Type B pancreatic cell (in vitro differentiated cells): ENCODE measurements at places on chromosomes 6 and 20. TPM values are rescaled to one million over a fixed set of nuclear protein-coding genes. Genes with fewer than 3 reads are reported as not detected.

DNA sequence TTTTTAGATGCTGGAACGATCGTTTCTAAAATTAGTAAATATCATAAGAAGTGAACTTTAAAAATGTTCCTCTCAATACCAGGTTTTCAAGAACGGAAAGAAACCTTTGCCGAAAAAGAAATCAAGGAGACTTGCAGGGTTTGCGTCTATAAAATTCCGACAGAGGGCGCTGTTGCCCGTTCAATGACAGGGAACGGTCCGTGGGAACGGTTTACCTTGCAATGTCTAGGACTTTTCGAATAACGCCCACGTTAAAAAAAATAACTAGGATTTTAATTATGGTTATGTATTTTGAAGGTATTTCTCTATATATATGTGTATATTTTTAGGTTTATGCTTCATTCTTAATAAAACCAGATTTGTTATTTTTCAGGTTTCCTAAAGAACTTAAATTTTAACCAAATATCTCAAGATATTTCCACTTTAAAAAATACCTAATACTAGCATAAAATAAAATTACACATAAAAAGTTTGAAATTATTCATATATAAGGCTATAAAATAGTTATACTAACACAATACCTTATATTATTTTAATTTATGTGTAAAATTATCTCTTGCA is 2.5 kb upstream of the TFAP2B start:
- DNase-seq, result no peak

Gene RUNX2
- total RNA-seq, result 5.9 and 6.0 TPM in 2 replicates

DNA sequence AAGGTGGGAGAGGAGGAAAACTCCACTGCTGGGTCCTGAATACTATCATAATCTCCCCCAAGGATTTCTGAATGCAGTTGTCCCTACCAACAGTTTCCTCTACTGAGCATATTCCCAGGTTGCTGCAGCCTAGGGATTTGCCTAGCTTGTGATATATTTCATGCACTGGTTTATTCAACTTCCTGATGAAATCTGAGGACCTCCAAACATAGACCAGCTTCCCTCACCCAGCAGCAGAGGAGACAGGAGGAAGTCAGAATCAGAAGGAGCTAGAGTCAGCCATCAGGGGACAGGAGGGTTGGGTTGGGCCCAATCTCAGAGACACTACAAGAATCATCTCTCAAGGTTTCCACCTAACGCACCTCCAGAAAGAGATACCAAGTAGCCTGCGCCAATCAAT is 138.4 kb upstream of the TOP1 start:
- DNase-seq, result no peak

Gene CGA
- 0.43 and 30.3 TPM in 2 replicates for total RNA-seq

DNA sequence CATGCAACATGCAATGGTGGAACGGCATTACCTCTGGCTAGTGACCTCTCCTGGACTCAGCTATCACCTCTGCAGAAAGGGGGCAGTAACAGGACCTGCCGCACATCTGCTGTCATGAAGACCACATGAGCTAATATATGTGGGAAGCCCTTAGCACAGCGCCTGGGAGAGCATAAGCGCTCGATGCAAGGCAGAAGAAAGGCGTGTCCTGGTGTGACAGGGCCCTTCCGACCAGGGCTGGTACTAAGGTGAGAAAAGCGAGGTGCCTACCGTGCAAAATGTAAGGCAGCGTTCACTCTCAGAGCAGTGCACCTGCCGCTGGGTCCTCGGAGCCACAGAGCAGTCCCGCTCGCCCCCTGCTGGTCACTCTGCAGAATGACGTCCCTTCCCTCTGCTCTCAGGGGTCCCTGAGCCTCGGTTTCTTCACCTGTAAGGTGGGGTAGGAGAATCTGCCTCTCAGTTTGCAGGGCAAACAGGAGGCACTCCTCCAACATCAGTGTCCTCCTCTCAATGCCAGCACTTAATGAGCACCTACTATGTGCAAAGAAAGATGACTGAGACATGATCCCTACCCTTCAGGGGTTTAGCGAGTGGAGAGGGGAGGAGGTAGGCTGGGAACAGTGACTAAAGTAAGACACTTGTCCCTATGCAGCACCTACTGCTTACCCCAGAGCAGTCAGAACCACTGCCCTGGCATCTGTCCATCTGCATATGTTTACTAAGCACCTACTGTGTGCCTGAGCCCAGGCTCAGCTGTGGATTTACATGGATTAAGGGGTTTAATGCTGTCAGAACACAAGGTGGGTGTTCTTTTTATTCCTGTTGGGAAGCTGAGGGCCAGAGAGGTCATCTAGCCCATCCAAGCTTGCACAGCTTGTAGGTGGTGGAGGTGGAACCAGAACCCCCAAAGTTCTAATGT is 41.1 kb upstream of the PTGIS start:
- DNase-seq, result peak; percentile 79

- DNase-seq, result no peak
These were observed 63.8 kb upstream of the ATXN1 start for GRCh38 chr6:16824845-16825685.

- DNase-seq, result no peak
These were observed 287.3 kb downstream of the ZNF217 start for GRCh38 chr20:53306192-53306805.

DNA sequence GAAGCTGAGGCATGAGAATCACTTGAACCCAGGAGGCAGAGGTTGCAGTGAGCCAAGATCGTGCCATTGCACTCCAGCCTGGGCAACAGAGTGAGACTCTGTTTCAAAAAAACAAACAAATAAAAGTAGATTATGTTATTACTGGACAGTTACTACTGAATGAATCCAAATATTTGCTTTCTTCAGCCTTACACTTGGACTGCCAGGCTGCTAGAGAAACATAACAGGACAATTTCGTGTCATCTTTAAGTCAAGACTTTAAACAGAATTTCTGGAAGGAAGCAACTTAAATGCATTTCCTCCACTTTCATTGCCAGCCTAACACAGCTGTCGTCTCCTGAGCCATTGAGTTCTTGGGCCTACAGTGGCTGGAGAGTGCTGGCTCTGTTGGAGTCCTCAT is 42.0 kb upstream of the PRIM2 start:
- DNase-seq, result no peak

- no peak for DNase-seq
These were observed 166.8 kb upstream of the GRIK2 start for GRCh38 chr6:101226677-101227135.

DNA sequence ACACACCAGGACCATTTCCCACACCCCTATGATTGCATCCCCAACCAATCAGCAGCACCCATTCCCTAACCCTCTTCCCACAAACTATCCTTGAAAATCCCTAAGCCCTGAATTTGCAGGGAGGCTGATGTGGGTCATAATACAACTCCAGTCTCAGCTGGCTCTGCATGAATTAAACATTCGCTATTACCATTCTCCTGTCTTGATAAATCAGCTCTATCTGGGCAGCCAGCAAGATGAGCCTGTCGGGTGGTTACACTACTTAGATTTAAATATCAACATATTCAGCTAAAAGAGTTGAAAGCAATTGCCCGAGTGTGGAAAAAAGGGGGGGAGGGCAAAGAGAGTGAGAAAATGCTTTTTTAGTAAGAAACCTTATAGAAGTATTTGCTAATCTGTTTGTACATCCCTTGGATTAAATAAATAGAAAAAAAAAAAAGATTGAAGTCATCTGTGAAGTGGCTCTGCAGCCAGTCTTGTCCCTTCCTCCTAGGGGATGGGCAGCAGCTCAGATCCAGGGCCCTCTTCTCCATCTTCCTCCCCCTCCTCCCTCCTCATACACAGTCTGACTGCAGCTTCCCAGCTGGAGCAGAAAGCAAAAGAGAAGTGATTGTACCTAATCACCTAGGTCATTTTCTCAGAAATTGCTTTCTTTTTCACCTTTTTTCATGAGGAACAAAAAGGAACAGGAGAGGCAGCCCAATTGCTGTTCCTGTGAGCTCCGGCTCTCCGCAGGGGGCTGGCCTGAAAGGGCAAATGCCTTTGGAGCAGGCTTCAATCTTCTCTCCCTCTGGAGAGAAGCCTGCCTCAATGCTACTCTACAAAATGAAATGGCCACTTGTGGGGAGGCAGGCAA is 356.6 kb upstream of the SULF2 start:
- DNase-seq, result no peak

DNA sequence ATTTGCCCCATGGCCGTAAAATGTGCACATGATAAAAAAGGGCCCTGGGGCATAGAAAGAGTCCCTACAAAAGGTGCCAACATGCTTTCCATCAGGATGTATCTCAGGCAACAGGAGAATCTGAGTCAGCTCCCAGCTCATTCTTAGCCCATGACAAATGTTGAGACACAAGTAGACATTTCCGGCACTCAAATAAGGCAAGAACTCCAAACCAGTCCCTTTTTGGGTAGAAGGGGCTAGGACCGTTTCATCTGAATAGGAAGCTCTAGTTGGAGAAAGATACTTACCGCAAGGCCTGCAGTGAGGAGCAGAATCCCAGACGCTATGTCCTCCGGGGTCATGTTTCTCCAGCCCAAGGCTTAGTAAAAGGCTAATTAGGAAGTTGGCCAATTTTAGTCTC is 261.0 kb upstream of the RIN2 start:
- DNase-seq, result no peak

DNA sequence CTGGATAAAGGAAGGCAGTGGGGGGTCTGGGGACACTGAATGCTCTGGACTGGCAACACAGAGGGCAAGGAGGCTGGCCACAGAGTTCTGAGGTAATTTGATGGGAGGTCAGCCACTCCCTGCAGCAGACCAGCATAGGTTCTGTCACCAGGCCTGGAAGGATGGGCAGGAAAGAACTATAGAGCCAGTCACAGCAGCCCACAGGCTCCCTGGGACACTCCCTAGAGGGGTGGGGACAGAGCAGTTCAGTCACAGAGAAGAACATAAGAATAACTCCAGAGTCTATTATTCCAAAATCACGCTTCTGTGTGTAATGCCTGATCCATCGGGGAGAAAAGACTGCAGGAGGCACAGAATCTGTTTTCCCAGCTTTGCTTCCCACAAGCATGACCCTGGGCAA is 19.6 kb downstream of the DYNLRB1 start:
- DNase-seq, result no peak

Gene SCUBE3
- total RNA-seq, result 14.7 and 14.9 TPM in 2 replicates

Gene NKX2-4
- total RNA-seq, result not detected in 2 replicates

DNA sequence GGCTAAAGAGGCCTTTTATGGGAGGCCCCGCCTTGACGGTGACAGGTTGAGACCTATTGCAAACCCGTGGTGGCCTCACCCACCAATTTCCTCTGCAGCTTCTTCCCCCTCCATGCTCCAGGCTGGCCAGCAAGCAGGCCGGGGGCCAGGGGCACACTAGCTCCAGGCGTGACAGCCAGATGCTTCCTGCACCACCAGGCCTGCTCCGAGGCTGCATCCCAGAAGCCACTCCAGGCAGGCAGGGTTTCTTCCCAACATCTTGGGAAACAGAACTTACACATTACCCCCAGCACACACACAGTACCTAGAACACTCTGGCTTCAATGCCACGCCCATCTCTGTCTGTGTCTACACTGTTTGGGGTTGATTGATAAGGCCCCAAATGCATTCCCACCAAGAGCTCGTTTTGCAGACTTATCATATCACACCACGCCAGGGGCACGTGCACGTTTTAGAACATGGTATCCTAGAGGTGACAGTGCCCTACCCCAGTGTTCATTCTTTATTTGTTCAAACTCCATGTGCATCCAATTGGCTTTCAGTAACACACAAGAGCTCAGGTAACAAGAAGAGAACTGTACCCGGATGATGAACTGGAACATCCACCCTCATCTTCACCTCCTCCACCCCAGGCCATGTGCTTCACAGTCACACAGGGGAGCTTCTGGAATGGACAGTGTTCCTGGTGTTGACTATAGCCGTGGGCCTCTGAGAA is 221.4 kb upstream of the RREB1 start:
- DNase-seq, result no peak

GRCh38 chr6:119255492-119255891 is 94.1 kb downstream of the MAN1A1 start:
- no peak for DNase-seq

DNA sequence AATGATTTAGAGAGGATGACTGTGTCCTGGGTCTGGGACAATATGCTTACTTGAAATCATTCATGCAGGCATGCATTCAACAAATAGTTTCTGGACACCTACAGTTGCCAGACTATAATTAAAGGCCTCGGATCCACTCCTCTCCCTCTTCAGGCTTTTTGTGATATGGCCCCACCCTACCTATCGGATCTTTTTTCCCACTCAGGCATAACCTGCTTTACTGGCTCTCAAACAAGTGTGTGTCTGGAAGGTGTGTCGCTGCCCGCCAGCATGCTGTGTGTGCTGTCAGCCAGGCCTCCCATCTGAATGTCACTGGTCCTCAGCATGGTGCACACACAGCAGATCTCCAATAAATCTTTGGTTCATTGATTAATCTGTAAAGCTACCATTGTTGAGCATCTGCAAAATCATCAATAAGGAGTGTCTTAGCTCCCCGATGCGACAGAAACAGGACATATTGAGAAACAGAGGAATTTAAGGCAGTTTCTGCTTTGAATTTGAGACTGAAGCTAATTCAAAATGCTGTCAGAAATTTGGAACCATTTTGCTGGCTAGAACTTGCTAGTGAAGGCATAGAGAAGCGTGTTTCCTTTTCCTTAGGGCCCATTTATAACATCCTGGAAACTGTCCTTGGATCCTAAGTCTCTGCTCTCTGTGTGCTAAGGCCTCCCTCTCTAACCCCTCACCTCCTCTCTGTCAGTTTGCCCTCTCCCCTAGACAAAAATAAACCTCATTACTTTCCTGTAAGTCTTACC is 23.5 kb upstream of the CCN6 start:
- no peak for DNase-seq

DNA sequence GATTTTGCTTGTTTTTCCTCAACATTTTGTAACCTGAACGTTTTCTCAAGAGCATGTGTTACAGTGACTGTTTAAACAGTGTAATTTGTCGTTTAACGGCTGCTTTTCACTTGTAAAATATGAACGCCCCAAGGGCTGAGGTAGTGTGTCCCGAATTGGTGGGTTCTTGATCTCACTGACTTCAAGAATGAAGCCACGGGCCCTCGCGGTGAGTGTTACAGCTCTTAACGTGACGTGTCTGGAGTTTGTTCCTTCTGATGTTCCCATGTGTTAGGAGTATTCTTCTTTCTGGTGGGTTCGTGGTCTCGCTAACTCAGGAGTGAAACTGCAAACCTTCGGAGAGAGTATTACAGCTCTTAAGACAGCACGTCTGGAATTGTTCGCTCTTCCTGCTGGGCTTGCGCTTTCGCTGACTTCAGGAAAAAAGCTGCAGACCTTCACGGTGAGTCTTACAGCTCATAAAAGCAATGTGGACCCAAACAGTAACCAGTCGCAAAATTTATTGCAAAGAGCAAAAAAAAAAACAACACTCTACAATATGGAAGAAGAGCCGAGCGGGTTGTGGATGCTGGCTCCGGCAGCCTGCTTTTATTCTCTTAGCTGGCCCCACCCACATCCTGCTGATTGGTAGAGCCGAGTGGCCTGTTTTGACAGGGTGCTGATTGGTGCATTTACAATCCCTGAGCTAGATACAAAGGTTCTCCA is 25.1 kb upstream of the TRIM27 start:
- DNase-seq, result no peak
